ENCODE measurements at places on chromosomes 5 and 9. TPM values are rescaled to one million over a fixed set of nuclear protein-coding genes. Genes with fewer than 3 reads are reported as not detected.

GRCh38 chr5:86679949-86680348 lies 62.2 kb downstream of the COX7C start:
- peak overlapping the region; percentile 72 for H3K27ac ChIP-seq
- no peak for DNase-seq
- no peaks in the 10 kb centered on the region for H3K36me3 ChIP-seq
- H3K27me3 ChIP-seq: no peaks in the 10 kb centered on the region

DNA sequence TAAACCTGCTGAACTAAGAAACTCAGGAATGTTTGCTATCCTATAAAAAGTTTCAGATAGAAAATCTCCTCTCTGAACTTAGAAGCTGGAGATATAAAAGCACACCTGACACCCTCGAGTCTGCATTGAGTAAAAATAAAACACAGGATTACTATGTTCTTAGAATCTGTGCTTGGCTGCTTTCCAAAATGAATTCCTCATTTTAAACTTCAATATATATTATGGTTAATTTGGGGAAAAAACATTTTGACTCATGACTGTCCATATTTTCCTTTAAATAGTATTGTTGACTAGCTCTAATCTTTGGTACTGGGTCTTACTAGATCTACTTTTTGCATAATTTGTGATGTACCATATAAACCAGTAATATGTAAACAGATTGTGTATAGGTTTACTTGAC lies 36.7 kb downstream of the FBXW2 start:
- H3K27me3 ChIP-seq: no peaks in the 10 kb centered on the region
- H3K36me3 ChIP-seq: no peaks in the 10 kb centered on the region
- no peak overlapping the region for H3K27ac ChIP-seq
- H3K4me3 ChIP-seq: no peak overlapping the region
- H3K4me1 ChIP-seq: peaks cover 7% of the 10 kb centered on the region
- DNase-seq: no peak

DNA sequence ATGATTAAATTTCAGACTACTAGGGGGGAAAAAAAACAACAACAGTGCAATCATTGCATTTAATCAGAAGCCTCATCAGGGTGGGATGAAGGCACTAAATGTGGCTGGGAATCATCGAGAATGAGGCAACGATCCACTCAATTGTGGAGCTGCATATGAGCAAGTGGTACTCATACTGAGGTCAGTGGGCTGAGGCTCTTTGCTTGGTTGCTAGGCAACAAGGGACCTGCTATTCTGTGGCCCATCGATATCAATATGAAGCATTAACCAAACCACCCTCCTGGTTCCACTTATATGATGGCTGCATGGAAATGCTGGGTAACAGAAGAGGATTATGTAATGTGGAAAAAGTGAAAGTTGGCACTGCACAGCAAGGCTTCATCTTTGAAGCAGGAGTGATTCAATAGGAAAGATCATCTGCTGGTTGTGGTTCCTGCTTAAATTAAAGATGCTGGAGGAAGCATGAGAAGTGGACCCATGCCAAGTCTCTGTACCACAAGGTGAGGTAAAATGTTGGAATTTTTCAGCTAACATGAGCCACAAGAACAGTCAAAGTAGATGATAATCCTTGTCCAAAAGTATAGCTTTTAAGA lies 159.8 kb upstream of the HMHB1 start:
- no peak for DNase-seq
- no peaks in the 10 kb centered on the region for H3K27me3 ChIP-seq
- H3K27ac ChIP-seq: no peak overlapping the region
- H3K4me1 ChIP-seq: no peaks in the 10 kb centered on the region

DNA sequence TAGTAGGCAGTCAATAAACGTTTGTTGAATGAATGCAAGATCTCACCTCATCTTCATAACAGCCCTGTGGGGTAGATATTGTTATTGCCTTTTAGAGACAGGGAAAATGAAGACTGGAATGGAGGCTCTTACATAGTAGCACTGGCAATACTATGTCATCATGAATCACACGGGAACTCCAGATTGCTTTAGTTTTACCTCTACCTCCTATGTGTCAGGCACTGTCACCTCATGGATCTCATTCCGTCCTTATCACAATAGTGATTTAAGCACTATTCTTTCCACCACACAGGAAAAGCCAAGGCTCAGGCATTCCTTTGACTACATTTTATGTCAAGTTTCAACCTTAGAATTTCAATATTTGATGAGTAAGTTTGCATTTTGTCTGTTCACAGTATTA lies 2.9 kb upstream of the EPB41L4B start:
- H3K36me3 ChIP-seq: no peaks in the 10 kb centered on the region
- H3K4me1 ChIP-seq: no peaks in the 10 kb centered on the region
- no peak for DNase-seq
- H3K27me3 ChIP-seq: peaks cover 9% of the 10 kb centered on the region
- H3K27ac ChIP-seq: no peak overlapping the region

DNA sequence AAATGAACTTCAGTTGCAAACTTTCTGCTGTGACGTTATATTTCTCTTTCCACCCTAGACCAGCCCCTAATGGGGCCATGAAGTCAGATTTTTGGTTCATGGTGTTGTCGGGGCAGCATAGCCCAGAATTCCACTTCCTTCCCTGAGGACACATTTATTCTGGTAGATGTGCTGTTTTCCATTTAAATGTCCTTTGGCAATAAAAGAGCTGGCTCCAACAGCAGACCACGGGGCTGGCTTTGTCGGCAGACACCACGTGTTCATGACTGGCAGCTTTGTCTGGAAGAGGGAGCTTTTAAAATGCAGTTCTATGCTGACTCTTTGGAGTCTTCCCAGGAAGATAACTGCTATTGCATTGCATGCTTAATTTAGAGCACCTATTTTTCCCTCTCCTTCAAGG lies 17.6 kb upstream of the LCP2 start:
- H3K4me3 ChIP-seq: no peak overlapping the region
- no peaks in the 10 kb centered on the region for H3K36me3 ChIP-seq
- peak overlapping the region; percentile 73 for H3K27ac ChIP-seq
- peak; percentile 70 for DNase-seq
- H3K4me1 ChIP-seq: peaks cover 42% of the 10 kb centered on the region
- H3K27me3 ChIP-seq: no peaks in the 10 kb centered on the region

Gene PAPPA
- total RNA-seq: 8.1 TPM

Gene PLAC8L1
- not detected for total RNA-seq
